ENCODE measurements at places on chromosomes 13 and 19.

DNA sequence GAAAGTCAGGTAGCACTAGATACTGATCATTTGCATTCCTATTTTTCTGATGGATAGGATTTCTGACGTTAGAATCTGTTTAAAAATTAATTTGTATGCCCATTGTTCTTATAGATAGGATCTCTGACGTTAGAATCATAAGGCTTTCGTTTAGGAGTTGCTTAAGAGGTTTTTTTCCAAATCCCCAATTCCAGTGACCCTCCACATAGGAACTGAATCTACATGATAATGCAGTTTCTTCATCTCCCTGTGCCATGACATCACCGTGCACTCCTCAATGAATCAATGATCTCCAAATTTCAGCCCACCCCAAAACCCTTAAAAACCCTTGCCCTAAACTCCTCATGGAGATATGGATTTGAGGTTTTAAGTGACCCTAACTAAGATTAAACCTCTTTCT lies 87.2 kb downstream of the RXFP2 start:
- no peak for DNase-seq

- DNase-seq: no peak
Observed at GRCh38 chr13:80203496-80203895, 137.4 kb downstream of the SPRY2 start.

GRCh38 chr13:69565334-69565733 lies 542.3 kb upstream of the ATXN8OS start:
- no peak for DNase-seq

DNA sequence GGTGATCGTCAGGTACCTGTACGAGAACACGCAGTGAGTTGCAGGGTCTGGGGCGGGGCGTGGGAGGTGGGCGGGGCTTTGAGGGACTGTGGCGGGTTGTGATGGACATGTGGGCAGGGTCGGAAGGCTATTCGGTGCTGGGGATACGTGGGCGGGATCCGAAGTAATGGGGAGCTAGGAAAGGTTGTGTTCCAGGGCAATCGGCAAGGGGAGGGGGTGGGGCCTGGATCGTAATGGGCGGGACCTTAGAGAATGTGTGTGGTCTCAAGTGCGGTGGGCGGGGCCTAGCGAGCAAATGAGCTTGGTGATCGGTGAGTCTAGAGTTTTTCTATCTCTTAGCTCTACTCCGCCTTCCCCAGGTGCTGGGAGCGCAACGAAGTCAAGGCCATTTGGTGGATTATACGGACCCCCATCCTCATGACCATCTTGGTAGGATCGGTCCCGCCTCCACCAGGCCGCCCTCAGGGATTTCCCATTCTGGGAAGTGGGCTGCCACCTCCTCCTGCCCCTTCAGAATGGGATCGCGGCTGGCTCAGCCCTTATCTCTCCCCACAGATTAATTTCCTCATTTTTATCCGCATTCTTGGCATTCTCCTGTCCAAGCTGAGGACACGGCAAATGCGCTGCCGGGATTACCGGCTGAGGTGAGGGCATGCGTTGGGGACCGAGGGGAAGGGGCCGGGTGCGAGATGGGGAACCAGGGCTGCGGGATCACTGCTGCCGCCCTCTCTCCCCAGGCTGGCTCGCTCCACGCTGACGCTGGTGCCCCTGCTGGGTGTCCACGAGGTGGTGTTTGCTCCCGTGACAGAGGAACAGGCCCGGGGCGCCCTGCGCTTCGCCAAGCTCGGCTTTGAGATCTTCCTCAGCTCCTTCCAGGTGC lies 9.6 kb downstream of the GIPR start:
- peak; percentile 84 for DNase-seq

DNA sequence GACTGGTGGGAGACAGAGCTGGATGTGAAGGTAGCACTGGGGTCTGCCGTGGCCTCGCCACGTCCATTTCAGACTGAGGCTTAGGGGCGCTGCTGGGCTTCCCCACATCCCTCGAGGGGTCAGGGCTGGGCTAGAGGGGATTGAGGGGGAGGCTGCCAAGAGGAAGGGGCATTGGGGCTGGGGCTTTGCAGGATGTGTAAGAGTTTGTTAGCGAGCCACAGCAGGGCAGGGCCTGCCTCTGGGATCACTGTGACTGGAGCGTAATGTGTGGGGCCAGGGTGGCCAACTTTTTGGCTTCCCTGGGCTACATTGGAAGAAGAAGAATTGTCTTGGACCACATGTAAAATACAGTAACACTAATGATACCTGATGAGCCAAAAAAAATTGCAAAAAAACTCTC lies 14.1 kb downstream of the ARID3A start:
- no peak for DNase-seq

GRCh38 chr13:73984201-73984600 lies 150.0 kb downstream of the KLF12 start:
- DNase-seq: no peak

- no peak for DNase-seq
Observed at GRCh38 chr19:47735131-47735530, 10.2 kb upstream of the NOP53 start.

DNA sequence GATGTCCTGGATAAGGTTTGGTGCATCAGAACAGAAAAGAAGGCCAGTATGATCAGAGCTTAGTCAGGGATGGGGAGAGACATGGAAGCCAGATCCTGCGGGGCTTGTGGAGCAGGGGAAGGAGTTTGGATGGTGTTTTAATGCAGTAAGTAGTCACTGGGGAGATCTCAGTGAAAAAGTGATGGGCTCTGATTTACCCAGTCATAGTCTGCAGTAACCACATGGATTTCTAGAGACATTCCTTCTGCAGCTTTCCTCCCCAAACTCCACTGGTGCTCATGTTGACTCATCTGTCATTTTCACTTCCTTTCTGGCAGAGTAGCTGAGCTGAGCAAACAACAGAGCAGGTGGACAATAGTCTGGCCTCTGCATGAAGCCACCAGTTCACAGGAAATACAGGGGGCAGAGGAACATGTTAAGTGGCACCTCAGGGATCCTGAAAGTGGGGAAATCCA lies 144.1 kb downstream of the DPF1 start:
- DNase-seq: no peak

- peak; percentile 20 for DNase-seq
Observed at GRCh38 chr19:12331211-12331941, 2.1 kb downstream of the ZNF563 start.

Data from CD4-positive, alpha-beta T cell treated with Interleukin-6 at 100 ng/mL for 8 hours (primary cell).